Activated T-helper 1 cell treated with anti-CD3 and anti-CD28 coated beads, Interleukin-2, amount 50 U/mL, for 16 hours (primary cell): ENCODE measurements at places on chromosomes 6 and 20.
A peak's percentile ranks its signal among the peaks of the same experiment; 100 is the strongest.

- no peak for DNase-seq
Observed at GRCh38 chr20:59831916-59832270, 101.5 kb downstream of the SYCP2 start.

- DNase-seq = no peak
Observed at GRCh38 chr6:131629651-131630050, 1.6 kb upstream of the MED23 start.

DNA sequence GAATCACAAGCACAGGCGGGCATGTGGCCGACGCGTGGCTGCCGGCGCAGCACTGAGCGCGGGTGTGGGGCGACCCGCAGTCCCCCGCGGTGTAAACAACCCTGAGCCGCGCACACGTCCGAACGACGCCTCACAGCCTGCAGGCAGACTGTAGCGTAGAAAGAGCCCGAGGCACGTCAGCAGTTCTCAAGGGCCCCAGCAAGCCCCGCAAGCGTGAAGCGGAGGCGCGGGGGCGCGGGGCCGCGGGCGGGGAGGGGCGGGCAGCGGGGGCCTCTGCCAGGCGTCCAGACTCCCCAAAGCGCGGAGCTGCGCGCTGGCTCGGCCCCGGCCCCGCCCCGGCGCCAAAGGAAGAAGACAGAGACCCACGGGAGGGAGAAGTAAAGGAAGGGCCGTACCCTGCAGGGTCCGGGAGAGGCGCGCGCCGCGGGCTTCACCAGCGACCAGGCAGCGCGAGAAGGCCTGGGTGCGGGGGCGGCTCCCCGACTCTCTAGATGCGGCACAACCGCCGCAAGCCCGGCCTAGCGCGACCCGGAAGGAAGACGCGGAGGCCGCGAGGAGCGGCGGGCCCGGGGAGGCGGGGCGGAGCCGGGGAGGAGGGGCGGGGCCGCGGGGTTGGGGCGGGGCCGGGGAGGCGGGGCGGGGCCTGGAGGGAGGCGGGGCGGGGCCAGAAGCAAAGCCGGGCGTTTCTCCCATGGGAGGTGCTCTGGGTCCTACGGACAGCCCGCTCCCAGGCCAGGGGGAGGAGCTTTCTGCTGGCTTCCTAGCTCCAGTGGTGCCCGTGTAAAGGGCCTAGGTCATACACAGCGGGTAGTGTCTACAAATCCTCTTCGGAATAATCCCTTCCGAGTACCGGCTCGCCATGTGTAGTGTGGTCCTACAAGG is at the start of gene FBXL4:
TSS of gene FBXL4 (minus strand) at position 536 of the 882 bp plus-strand sequence. CDS start 20,958 bp downstream, outside the sequence.
- DNase-seq = peak; percentile 72

- DNase-seq = no peak
Observed at GRCh38 chr20:22690000-22690399, 105.6 kb upstream of the FOXA2 start.

GRCh38 chr6:90462102-90462501 is 124.8 kb downstream of the MAP3K7 start:
- DNase-seq = no peak

- DNase-seq = no peak
Observed at GRCh38 chr6:17923401-17923863, 64.0 kb downstream of the KIF13A start.
